ENCODE measurements at places on chromosomes 7 and 10.

- DNase-seq, result no peak
These were observed 4.2 kb downstream of the KCNMA1 start for GRCh38 chr10:77633376-77633775.

GRCh38 chr7:24478137-24478655 lies 95.1 kb upstream of the PALS2 start:
- no peak for DNase-seq

- DNase-seq, result no peak
These were observed 124.3 kb downstream of the SKIDA1 start for GRCh38 chr10:21401196-21401595.

DNA sequence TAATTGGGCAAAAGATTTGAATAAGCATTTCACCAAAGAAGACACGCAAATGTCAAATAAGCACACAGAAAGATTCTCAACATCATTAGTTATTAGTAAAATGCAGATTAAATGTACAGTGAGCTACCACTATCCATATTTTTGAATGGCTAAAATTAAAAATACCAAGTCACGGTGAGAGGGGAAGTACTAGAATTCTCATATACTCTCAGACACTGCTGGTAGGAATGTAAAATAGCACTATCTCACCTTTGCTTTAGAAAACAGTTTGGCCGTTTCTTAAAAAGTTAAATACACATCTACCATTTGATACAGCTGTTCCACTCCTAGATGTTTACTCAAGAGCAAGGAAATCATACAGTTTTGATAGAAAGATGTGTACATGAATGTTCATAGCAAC lies 115.8 kb upstream of the CELF2 start:
- DNase-seq, result no peak

GRCh38 chr10:79242620-79243152 lies 104.6 kb upstream of the PPIF start:
- no peak for DNase-seq

DNA sequence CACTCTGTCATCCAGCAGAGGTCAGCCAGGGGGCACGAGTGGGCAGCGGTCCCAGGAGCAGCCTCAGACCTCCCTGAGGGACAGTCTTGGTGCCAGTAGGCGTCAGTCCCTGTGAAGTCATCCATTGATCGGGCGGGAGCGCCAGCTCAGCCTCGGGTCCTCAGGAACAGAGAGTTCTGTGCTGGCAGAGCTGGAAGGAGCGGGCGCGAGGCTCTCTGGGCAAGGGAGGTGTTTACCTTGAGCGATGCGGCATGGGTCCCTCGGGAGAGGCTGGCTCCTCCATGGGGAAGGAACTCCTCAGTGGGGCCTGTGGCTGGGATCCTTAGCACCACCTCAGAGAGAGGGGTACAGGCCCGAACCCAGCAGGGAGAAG lies 101.1 kb upstream of the PPIF start:
- DNase-seq, result no peak

DNA sequence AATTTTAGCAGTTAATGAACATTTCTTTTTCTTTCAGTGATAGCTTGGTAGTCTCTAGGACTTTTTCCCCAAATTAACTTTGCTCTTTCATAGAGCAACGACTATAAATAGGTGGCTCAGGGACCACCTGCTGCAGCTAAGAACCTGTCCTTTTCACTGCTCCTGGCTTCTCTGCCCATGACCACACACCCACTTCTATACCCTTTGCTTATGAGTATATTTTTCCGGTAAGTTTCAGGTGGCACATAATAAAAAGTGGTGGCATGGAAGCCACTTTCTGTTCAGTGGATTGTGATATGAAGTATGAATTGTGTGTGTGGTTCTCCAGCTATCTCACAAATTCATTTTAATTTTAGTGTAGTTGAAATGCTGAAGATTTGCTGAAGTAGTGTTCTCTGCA lies 1.2 kb downstream of the ING3 start:
- no peak for DNase-seq

Measured in SK-N-MC (cell line).